Activated gamma-delta T cell treated with Interleukin-2 at 50 U/mL for 16 hours (primary cell): ENCODE measurements at places on chromosomes 13 and 19.

- DNase-seq, result no peak
Observed at GRCh38 chr13:23182142-23182541, 1.4 kb downstream of the SGCG start.

- DNase-seq, result no peak
Observed at GRCh38 chr13:23709536-23709935, 139.3 kb downstream of the TNFRSF19 start.

DNA sequence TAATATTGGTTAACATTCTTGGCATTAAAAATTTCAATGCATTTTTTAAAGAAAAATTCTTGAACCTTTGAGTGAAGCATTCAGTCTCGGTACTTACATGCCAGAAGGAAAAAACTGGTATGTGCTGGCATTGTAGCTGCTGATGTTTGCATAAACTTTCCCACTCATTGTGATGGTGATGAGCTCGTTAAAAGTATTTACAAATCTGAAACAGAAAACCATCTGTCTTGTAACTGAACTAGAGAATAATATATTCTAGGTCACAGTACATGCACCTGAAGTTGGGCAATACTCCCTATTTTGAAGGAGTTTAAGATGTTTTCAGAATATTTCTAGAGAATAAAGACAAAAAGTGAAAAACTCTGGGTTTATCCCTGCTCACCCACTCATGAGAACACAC is 64.1 kb downstream of the SLC15A1 start:
- no peak for DNase-seq

GRCh38 chr19:1847684-1848398 is 442 bp downstream of the REXO1 start:
- DNase-seq, result no peak

- DNase-seq, result no peak
Observed at GRCh38 chr19:33187183-33187540, 7.0 kb upstream of the LRP3 start.

DNA sequence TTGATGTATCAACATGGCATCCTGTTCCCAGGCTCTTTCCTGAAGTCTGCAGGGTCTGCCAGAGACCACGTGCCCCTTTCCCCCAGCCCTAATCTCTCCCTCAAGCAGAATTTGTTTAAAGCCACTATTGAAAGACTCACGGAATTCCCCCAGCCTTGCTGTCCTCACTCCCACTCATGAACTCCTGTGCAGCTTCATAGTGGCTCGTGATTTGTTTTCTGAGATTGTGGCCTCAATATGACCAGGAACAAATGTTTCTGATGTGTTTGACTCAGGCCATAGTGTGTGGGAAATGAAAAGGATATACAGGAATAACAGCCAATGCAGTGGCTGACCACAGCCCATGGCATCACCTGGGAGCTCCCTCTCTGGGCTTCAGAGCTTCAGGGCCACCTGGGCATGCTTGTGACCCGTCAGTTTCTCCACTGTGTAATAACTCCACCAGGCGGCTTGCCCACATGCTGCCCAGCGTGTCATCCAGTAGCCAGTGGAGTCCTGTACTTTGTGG is 8.1 kb upstream of the SERPINE3 start:
- no peak for DNase-seq

- no peak for DNase-seq
Observed at GRCh38 chr13:98279473-98280175, 102.6 kb upstream of the RNF113B start.

DNA sequence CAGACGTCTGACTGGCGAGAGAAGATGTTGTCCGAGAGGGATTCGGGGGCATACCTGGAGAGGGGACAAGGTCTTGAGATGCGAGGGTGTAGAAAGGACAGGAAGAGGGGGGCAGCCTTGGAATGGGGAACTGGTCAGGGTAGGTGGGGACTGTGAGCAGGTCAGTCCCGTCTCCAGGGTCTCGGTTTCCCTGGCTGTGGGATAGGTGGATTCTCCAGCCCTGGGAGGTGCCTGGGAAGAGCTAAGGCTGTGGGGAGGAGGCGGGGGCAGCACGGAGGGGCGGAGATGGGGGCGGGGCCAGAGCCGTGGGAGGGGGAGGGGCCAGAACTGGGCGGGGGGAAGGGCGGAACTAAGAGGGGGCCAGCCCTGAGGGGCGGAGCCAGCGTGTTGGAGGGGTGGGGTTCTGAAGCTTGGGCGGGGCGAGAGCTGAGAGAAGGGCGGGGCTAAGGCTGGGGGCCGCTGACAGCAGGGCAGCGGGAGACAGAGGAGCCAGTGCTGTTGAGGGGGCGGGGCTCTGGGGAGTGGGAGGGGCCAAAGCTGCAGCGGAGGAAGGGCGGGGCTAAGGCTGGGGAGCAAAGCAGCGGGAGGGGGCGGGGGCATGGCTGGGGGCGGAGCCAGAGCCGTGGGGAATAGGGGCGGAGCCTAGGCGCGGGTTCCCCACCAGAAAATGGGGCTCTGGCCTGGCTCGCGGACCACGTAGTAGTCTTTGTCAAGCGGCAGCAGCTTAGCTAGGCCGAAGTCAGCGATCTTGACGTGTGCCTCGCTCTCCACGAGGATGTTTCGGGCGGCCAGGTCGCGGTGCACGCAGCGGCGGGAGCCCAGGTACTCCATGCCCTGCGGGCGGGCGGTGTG is 9.5 kb upstream of the INSL3 start:
- no peak for DNase-seq

DNA sequence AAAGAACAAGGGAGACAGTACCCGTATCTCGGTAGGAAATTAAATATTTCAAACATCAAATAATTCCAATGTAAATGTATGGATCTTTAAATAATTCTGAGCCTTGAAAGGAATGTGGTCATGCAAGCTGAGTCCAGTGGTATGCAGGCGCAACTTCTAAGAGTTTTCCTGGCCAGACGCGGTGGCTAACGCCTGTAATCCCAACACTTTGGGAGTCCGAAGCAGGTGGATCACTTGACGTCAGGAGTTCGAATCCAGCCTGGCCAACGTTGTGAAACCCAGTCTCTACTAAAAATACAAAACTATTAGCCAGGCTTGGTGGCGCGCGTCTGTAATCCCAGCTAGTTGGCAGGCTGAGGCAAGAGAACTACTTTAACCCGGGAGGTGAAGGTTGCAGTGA is 1.1 kb upstream of the ZNF845 start:
- DNase-seq, result no peak

GRCh38 chr13:46116653-46117502 is 12.0 kb upstream of the CPB2 start:
- DNase-seq, result no peak

DNA sequence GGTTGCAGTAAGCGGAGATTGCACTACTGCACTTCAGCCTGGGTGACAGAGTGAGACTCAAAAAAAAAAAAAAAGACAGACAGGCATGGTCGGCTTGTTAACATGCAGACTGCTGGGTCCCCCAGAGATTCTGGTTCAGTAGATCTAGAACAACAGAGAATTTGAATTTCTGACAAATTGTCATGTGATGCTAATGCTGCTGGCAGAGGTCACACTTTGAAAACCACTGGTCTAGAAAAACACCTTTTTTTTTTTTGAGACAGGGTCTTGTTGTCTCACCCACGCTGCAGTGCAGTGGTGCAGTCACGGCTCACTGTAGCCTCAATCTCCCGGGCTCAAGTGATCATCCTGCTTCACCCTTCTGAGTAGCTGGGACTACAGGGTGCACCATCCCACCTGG is 7.7 kb upstream of the LRFN3 start:
- DNase-seq, result no peak

GRCh38 chr13:113804703-113805430 is 45.8 kb downstream of the TMEM255B start:
- no peak for DNase-seq

DNA sequence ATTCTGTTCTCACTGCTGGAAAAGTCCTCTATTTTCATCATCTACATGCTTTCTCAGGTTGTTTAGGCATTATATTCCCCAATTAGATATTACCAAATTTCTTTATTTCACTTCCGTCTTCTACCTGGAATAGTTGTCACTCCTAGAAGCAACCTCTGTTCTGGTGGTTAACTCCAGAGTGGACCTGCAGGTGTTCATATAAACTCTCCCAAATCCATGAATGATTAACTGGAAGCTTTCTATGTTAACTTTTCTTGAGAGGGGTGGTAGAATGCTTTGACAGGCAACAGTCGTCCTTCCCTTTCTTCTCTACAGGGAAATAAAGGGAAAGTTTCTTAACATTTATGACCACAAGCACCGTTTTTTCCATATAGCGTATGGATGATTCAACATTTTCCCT is 48.4 kb upstream of the UFM1 start:
- no peak for DNase-seq

GRCh38 chr13:100454876-100455275 is 133.7 kb downstream of the GGACT start:
- no peak for DNase-seq

DNA sequence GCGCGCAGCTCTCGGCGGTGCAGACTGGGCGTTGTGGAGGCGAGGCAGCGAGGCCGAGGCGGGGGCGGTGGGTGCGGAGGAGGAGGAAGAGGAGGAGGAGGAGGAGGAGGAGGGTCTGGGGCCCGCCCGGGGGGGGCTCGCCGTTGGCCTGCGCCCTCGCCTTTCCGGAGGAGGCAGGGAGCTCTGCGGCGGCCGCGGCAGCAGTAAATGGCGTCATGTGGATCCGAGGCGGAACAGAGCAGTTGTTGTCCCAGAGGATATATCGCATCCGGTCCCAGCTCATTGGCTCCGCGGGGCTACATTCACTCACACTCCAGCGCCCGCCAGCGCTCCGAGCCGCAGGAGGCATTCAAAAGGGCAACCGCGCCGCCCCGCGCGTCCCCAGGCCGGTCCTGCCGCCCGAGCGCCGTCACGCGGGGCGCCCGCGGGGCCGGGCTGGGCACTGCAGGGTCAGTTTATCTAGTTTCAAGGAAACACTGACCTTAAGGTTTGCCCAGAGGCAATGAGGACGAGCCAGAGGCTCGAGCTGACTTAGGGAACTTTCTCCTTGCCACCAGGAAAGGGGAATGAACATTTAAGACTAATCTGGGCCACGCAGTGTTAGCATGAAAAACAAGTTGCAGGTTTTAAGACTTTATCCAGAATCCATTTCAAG is at the start of gene SPRY2:
TSS of gene SPRY2 (minus strand) at position 26 of the 655 bp plus-strand sequence. CDS start 3,421 bp downstream, outside the sequence.
- peak; percentile 36 for DNase-seq

DNA sequence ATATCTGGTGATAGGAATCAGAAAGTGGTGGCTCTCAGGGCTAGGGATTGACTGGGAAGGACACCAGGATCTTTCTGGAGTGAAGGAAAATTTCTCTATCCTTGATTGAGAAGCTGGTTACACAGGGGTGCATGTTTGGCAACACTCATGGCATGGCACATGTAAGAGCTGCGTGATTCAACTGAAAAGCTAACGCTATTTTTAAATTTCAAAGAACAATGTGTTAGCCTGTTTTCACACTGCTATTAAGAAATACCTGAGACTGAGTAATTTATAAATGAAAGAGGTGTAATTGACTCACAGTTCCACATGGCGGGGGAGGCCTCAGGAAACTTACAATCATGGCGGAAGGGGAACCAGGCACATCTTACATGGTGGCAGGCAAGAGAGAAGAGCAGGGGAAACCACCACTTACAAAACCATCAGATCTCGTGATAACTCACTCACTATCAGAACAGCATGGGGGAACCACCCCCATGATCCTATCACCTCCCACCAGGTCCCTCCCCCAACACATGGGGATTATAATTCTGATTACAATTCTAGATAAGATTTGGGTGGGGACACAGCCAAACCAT is 7.4 kb downstream of the SIGLEC8 start:
- no peak for DNase-seq

DNA sequence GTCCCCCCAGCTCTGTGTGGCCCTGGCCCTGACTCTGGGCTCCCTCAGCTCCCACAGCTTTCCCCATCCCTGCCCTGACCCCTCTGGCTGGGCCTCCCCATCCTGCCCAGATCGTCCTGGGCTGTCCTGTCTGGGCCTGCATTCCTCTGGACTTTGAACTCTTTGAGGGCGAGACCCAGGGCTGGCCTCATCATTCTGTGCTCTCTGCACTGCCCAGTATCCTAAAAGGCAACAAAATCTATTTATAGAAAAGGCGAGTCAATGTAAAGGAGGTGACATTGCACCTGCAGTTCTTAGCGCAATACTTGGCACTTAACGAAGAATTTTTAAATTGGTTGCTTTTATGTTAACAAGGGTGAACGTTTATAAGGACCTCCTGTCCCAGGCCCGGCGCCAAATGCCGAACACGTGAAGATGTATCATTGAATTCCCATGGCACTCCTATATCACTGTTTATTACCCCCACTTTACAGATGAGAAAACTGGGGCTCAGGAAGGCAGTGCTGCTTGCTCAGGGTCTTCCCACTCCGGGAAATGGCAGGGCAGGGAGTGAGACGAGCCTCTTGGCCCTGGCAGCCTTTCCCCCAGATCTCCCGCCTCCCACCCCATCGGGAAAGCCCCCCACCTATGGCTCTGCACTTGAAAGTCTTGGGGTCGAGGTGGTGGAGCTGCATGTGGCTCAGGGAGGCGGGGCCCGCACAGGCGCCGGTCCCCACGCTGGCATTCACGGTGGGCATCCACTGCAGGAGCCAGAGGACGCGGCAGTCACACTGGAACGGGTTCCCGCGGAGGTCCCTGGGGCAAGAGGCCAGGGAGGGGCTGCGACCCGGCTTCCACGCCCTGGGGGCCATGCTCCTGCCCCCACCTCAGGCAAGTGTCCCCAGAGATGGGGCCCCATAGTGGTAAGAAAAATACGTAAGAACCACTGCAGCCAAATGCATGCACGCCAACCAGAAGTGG is 3.8 kb downstream of the LGI4 start:
- DNase-seq, result no peak

DNA sequence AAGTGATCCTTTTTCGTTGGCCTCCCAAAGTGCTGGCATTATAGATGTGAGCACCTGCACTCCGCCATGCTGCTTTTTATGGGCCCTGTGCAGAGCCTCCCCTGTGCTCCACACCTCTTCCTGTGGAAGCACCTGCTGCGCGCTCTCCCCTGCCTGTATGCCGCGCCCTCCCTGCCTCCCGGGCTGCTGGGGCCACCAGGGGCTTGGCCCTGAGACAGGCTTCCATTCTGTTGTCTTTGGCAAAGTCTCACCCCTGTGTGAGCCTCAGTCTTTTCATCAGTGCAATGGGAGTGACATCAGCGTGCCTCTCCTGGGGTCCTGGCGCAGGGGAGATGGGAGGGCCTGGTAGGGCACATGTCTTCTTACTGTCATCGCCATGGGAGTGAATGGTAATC is 1.3 kb downstream of the FAM174C start:
- DNase-seq, result no peak

- no peak for DNase-seq
Observed at GRCh38 chr13:33287142-33287882, 1.8 kb upstream of the STARD13 start.
